ENCODE measurements at places on chromosomes 13 and 19.

- DNase-seq: no peak
Measured at GRCh38 chr19:11087870-11088505, 1.3 kb upstream of the LDLR start.

- DNase-seq: no peak
Measured at GRCh38 chr13:99377641-99378040, 70.4 kb upstream of the GPR183 start.

- no peak for DNase-seq
Measured at GRCh38 chr13:48501705-48502104, 31.2 kb downstream of the RCBTB2 start.

GRCh38 chr13:30905932-30906383, at the start of gene MEDAG:
Gene MEDAG, plus strand, starts transcription at chr13:30906271. Its CDS starts 245 bp downstream, at chr13:30906516.
- no peak for DNase-seq

- DNase-seq: no peak
Measured at GRCh38 chr13:76969488-76970365, 21.4 kb downstream of the ACOD1 start.

DNA sequence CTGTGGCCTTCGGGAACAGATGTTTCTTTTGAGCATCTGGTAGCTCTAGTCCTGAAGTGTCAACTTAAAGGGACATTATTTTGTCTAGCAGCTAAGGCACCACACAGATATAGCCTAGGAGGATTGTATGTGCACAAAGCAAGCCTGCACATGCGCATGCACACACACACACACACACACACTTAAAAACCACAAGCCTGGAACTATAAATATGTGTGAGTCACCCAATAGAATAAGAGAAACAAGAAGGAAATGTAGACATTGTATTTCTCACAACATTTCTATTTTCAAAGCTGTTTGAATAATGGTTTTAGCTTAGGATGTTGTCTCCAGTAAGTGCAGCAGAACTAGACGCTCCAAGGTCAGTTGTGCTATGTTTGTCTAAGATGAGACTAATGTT, 516.5 kb downstream of the SUCLA2 start:
- DNase-seq: no peak

GRCh38 chr13:109869312-109870237, 83.2 kb upstream of the IRS2 start:
- peak; percentile 9 for DNase-seq

All from NCI-H1694 treated with DMSO at 0.1 percent for 48 hours (cell line).